ENCODE measurements at places on chromosomes 1 and 21.

DNA sequence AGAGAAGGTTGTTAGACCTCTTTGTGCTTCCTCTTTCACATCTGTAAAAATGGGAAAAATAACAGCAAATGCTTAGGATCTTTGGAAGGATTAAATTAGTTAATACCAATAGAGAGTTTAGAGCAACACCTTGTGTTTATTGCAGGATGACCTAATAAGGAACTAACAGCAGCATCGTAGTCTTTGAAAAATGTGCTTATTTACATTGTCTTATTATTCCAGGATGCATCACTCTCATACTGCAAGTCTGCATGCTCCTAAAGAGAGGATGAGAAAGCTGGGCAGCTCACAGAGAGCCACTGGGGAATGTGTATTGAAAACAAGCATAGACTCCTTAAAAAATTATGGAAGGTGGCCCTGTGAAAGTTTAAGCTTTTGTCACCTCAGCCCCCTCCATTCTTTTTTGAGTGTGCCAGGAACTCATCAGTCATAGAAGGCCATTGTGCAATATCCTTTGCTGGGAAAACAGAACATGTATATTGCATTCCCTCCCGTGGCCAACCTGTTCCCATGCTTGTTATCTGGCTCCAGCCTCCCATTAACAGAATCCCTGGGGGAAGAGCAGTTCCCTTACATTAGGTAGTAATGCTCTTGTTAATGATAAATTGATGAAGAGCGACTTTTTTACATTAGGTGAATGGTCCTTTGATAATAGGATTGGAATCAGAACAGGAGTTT is 180.7 kb downstream of the ZNF326 start:
- DNase-seq = no peak

- no peak for DNase-seq
Observed at GRCh38 chr1:181061891-181062835, 26.3 kb upstream of the IER5 start.

DNA sequence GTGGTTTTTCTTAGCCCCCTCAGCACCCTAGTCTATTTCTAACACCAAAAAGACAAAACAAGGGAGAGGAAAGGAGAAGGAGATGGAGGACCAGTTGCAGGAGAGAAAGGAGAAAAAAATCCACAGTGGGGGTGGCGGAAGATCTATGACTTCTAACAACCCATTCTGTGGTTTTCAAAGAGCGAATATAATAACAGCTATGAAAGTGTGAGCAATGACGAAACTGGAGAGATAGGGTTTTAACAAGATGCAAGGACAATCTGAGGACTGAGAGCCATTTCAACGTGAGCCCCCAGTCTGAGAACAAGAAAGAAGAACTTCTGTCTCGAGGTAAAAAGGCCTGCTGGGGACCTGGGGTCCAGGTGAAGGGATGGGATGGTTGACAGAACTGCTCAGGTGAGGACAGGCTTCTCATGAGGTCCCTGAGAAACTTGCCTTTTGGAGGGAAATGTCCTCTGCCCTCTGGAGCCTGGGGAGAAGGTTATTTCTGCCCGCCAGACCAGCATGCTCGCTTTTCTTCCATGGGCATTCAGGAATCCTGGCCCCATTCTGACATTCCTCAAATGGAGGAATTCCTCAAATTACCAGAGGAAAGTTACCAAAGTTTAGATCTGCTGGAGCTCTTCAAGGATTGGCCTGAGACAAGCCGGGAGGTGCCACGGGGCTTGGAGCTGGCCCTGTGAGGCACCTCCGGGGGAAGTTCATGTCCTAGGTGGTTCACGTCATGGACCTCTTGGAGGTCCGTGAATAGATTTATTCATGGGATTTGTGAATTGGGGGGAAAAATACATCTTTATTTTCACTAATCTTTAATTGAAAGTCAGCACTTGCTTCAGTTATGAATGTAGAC is at the start of gene CD160:
Gene CD160, plus strand, starts transcription at position 270 of the 850 bp plus-strand sequence. CDS start 8,829 bp downstream, outside the sequence.
- no peak for DNase-seq

GRCh38 chr21:31132574-31133242 is 94.4 kb upstream of the KRTAP19-8 start:
- no peak for DNase-seq

GRCh38 chr1:78237364-78237916 is 191.7 kb downstream of the GIPC2 start:
- DNase-seq = no peak

DNA sequence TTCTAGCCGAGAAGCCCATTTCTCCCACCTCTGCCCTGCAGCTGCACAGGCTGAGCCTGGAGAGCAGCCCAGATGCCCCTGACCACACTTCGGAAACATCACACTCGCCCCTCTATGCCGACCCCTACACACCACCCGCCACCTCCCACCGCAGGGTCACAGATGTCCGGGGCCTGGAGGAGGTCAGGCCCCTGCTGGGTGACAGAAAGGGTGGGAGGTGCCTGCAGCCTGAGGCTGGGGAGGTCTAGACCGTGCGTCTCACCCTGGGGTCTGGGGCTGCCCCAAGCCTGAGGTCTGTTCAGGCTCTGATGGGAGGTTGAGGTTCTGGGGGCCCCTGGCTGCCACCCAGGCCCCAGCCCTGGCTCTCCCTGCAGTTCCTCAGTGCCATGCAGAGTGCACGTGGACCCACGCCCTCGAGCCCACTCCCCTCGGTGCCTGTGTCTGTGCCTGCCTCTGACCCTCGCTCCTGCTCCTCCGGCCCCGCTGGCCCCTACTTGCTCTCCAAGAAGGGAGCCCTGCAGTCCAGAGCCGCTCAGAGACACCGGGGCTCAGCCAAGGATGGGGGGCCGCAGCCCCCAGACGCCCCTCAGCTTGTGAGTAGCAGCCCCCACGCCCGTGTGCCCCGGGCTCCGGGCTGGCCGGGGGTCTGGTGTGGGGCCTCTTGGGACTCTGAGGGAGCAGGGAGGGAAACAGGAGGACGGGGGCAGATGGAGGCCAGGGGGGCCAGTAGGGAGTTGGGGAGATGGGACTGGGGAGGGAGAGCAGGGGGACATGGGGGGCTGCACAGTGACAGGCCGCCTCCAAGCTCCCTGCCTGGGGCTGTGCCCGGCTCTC is 7.4 kb downstream of the PLEKHN1 start:
- no peak for DNase-seq

DNA sequence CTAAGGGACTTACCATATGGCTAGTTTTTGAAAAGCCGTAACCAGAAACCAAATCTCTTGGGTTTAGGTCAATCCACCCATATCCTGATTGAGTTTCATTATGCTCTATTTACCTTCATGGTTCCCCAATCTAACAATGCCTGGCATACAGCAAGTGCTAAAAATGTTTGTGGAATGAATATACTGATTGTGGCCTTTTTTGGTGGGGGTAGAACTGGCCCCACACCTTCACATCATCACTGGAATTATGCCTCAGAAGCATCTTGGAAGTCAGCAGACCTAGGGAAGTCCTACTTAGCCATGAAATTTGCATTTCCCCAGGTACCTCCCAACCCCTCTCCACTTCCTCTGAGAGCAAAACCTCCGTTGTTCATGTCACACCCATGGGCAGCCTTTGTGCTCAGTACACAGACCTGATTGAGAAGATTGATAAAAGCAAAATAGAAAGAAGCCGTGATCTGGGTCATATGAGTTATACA is 17.8 kb upstream of the SLAMF1 start:
- no peak for DNase-seq

DNA sequence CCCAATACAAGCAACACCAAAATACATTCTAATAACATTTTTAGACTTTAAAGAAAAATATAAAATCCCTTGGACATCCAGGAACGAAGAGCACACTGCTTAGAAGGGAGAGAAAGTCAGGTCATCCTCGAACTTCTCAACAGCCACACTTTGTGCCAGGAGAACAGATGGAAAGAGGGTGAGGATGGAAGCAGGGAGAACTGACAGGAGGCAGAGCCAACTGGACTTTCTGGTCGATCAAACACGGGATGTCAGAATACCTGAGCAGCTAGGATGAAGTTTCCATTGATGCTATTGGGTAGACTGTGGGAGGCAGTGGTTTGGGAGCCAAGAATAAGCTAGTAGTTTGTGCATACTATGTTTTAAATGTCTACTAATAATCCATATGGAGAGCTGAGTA is 111.4 kb downstream of the TOMM20 start:
- no peak for DNase-seq

GRCh38 chr1:210061992-210062391 is 124.0 kb downstream of the SYT14 start:
- no peak for DNase-seq

DNA sequence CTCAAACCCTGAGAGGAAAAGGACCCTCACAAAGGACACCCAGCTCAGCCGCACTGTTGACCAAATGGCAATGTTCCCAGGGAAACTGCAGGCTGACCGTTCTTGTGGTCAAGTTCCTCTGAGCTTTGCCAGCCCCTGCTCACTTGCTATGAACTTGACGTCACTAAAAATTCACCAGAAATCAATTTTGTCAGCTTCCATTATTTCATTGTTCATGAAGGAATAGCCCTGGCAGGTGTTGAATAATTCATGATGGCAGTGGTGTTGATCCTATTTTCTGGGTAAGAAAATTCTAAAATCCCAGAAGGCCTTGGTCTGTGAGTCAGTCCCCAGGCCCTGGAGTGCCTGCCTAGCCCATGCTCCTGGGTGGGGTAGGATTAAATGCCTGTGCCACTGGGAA is 318.9 kb downstream of the ZNF326 start:
- DNase-seq = no peak

GRCh38 chr21:43953021-43953420 is 59.1 kb upstream of the TRAPPC10 start:
- no peak for DNase-seq

DNA sequence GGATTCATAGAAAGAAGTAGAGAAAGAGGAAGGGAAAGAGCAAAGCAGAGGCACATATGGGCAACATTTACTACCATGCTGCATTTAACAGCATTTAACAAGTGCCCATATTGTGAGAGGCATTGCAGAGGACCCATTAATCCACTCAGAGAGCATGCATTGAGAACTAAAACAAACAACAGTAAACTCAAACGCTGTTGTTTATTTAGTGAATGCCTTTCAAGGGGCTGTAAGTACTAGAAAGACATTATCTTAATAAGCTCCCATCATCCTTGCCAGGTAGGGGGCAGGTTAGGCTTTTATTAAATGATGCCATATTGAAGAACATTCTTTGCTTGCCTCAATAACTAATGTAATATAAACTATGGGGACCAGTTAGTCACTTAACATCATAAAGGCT is 254.3 kb upstream of the DAB1 start:
- DNase-seq = no peak

DNA sequence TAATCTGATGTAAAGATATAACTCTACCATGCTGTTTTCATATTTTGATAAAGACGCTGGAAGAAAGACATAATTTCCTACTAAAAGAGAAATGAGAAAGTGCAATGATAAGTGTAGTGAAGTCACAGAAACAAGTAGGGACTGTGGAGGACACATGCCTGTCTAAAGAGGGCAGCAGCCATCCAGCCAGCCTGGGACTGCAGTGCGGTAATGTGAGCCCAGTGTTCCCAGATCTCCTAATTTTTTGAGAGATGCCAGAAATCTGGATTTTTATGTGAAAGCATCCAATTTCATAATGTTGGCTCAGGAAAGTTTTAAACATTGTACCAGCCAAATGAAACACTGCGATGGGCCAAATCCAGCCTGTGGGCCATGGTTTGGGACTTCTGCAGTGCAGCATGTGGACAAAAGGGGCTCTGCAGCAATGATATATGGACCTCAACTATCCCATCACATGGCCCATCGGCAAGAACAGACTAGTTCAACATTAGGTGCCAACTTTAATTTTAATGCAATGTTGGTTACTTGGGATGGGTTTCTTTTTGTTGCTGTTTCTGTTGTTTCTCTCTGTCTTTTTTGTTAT is 329.5 kb downstream of the LTN1 start:
- no peak for DNase-seq

- no peak for DNase-seq
Observed at GRCh38 chr1:71046891-71047634, 553 bp downstream of the PTGER3 start.

- no peak for DNase-seq
Observed at GRCh38 chr21:44571296-44571695, 2.2 kb upstream of the KRTAP10-4 start.

DNA sequence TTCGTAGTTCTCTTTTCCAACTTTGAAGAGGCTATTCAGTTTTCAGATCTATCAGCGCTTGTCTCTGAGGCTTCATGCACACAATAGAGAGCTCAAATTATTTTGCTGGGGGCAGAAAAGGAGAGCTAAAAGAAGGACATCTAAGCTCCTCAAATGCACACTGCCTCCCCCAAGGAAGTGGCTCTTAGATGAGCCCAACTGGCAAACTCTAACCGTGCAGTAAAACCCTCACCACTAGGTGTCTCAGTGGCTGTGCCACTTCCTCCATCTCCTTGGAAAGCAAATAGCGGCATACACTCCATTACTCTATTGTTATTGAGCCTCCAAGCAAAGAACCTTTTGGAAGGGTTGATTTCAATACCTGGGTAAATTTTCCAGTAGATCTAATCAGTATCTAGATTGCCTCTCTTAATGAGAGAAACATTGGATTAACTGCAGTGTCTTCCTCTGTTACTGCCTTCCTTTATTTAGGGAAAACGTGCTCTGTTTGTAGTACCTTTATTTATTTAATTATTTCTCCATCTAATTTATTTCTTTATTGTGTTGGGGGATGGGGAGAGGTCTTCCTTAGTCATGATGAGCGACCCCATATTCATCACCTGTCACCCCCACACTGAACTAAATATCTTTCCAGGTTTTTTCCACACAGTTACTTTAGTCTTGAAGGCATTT is 9.2 kb upstream of the SFPQ start:
- no peak for DNase-seq

GRCh38 chr1:31987135-31987619 is 26.5 kb upstream of the KHDRBS1 start:
- no peak for DNase-seq

- no peak for DNase-seq
Observed at GRCh38 chr1:18723206-18723605, 92.6 kb downstream of the PAX7 start.

GRCh38 chr1:11907275-11908094 is 18.7 kb downstream of the KIAA2013 start:
- no peak for DNase-seq

DNA sequence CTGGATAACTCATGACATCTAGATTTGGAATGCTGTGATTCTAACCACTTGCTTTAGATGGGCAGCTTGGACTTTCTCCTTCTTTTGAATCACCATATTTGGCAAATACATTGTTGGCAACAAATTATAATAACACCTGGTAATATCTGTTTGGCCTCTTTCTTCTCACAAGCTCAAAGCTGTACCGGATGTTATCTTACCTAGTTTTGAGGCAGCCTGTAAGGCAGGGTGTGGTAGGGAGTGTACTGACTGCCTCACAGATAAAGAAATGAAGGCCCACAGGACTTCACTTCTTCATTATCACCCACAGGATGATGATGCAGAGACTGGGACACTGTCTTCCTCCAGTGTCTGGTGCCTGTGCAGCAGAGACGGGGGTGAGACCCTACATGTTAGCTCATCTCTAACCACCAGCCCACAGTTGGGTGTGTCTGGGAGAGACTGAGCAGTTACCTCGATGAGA is 28.5 kb downstream of the TUFT1 start:
- no peak for DNase-seq

DNA sequence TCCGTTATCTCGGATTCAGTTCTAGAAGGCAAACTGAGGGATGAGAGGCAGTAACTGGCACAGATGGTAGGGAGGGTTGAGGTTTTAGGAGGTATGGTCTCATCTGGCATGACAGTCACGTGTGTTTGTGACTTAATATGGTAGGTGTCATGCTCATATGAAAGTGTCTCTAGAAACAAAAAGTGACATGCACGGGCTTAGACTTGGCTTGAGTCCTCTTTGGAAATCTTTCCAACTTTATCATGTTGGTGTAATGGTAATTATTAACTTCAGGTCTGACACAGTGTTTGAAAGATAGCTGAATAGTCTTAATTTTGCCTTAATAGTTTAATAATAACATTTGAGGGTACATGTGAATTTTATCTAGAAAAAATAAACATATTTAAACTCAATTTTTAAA is 218.1 kb downstream of the FMN2 start:
- no peak for DNase-seq
